ENCODE measurements at places on chromosomes 6 and 20.

- no peak for DNase-seq
Measured at GRCh38 chr6:36954262-36954931, at the start of gene PI16. Gene PI16, plus strand, starts transcription at chr6:36954738. Its CDS starts 23 bp downstream, at chr6:36954761.

- no peak for DNase-seq
Measured at GRCh38 chr6:120211955-120212792, 862.6 kb upstream of the MAN1A1 start.

- no peak for DNase-seq
Measured at GRCh38 chr6:10945845-10946244, 59.0 kb downstream of the SYCP2L start.

GRCh38 chr6:149897855-149898744 lies at the start of gene RAET1E:
Gene RAET1E, minus strand, starts transcription at chr6:149898113. Its CDS starts 7,212 bp downstream, at chr6:149890901.
- no peak for DNase-seq

DNA sequence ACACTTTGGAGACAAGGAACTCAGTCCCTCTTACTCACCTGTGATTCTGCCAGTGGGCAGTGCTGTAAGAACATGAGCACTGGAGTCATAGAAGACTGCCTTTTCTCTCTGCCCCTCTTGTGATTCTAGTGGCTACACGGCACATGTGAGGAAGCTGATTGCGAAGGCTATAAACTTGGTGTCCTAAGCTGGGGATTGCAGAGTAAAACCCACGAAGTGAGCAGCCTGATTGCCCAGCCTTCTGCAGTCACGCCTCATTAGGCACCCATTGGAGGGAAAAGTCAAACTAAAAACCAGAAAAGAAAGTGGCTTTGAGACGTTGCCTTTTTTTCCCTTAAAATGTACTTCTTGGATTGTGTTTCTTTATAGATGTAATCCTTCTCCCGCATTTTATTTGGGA lies 748.4 kb upstream of the CHD6 start:
- no peak for DNase-seq

- DNase-seq, result no peak
Measured at GRCh38 chr6:135117413-135117968, 62.9 kb upstream of the HBS1L start.

DNA sequence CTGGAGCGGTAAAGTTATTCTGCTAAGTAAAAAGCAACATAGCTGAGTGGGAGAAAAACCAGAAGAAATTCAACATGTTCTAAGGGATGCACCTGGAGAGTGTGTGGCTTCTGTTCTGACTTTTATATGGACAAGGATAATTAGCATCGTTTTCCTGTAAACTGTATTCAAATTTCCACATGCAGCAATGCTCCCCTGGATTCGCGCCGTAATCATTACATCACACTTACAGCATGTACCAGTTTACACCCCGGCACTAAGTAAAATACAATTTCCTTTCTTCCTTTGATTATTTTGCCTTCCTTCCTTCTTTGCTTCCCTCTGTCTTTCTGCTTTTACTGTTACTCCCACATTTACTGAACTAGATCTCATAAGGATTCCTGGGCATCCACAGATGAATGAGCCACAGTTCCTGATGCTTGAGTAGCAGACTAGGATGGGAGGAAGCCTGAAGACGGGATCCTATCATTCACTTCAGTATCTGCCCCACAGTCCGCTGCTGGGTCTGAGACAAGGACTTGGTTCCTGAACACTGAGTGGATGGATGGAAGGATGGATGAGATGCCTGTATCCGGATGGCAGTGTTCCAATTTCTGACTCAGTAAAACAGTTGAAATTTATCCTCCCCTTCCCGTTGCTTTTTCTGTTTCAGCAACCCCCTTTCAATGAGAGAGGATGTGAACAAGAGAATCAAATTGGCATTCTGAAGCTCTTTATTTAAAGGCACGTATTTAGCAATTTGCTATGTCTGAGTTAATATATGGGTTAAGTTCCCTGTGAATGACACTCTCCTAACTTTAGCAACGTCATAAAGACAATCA lies 174.6 kb downstream of the GJA10 start:
- no peak for DNase-seq

- no peak for DNase-seq
Measured at GRCh38 chr6:129280293-129280644, 397.3 kb downstream of the LAMA2 start.

DNA sequence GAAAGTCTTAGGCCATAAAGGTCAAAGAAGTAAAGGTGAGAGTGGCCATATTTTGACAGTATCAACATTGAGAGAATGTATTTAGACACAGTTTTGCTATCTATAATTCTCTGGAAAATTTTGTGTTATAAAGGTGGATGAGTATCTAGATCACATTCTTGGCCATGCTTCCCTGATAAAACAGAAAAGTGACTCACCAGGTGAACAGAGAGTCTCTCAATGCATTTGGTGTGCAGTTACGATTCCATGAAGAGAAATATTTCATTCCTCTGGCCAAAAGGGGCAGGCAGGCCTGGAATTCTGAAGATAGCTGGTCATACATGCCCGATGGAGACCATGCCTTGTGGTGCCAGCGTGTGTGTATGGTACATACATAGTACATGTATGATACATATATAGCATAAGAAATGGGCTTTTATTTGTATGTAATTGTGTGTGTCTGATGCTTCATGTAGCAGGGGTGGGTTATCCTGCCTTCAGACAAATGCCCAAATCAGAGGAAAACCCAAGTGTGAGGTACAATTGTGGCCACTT lies 164.0 kb downstream of the SOBP start:
- no peak for DNase-seq

DNA sequence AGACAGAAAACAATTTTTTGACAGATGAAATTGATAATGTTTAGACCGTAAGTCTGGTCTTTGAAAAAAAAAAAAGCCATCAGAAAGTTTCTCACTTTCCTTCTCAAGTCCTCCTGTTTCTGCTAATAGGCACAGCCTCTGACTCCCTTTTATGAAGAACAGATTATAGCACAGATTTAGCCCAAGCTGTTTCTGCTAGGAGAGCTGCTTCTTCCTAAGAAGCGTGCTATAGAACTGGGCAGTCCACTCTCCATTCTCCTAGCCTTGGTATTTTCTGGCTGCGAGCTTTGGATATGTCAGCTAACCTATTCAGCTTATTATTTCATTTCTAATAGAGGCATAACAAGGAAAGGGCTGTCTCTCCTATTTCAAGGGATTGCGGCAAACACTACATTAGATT lies 112.5 kb downstream of the SGK1 start:
- DNase-seq, result no peak

- DNase-seq, result no peak
Measured at GRCh38 chr6:157941101-157941863, 40.4 kb upstream of the SYNJ2 start.

DNA sequence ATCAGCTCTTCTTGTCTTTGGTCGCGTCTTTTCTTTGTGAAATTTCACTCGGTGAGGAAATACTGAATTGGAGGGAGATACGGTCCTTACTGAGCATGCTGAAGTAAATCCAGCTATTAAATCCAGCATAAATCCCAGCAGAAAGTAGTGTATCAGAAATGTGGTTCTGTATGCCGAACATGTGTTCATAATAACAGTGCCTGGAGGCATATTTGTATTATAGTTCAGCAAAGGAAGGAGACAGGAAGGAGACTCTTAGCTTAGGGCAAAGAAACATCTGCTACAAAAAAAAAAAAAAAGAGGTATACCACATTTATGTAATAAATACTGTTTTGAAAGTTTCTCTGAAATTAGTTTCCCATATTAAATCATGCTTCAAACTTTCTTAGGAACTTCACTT lies 211.8 kb downstream of the PLCB4 start:
- DNase-seq, result no peak

DNA sequence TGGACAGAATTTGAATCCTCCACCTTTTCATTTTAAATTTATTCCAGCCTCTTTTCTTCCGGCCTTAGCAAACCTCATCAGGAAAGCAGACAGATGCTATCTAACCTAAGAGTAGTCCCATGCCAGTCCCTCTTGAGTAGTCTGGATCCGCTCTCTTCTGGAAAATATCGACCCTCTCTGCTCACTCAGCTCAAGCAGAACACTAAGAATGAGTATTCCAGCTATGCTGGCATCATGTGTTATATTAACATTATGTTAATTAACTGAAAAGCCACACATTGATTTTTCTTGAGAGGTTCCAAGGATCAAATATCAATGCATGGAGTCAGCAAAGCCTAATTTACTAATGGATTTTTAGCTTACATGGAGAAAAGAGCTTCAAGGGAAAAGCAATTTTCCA lies 161.4 kb downstream of the ID4 start:
- no peak for DNase-seq

- DNase-seq, result no peak
Measured at GRCh38 chr6:23265270-23265669, 695.9 kb downstream of the HDGFL1 start.
